Left ventricle myocardium superior (tissue), 1 donor: ENCODE measurements at places on chromosomes 2 and 18.

DNA sequence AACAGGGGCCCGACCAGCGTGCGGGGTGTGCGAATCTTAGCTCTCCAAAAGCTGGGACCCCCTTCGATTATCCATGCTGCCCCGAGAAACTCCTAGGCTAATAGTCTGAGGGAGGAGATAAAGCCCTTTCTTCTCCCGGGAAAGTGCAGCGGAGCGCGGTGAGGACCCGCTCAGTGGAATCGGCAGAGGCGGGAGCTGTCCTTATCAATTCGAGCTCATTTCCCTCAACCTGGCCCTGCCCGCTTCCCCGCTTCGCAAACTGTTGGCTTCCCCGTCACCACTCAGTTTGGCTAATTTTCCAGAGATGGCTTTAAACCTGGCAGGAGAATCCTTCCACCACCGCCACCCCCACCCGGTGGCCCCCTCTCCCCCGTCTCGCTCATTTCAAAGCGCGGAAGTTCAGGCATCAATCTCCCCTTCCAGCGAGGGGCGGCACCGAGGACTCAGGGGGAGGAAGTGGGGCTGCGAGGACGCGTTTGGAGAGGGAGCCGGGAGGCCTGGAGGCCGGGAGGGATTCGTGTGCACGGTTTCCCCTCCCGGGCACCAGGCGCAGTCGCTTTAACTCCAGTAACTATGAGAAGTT, 1.6 kb downstream of the KLHL14 start:
- DNase-seq, result no peak

GRCh38 chr2:201883606-201884369, 77.5 kb downstream of the CDK15 start:
- peak; percentile 76 for DNase-seq

- no peak for DNase-seq
Observed at GRCh38 chr18:10230072-10230471, 224.4 kb upstream of the APCDD1 start.

GRCh38 chr2:200199576-200200263, 106.8 kb upstream of the SPATS2L start:
- DNase-seq, result no peak

- DNase-seq, result no peak
Observed at GRCh38 chr2:122007577-122007976, 252.1 kb downstream of the TSN start.

DNA sequence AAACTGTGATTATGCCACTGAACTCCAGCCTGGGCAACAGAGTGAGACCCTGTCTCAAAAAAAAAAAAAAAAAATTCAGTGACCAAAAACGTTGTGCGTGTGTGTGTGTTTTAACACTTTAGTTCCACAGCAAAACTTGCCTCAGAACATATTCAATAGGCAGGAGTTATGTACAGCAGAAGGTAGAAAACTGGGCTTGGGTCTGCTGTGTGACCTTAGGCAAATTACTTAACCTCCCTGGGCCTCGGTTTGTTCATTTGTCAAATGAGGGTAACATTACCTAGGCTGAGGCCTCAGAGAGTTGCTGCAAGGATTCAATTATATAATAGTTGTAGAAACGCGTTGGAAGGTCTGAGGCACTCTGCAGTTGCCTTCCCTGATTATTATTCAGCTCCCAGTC, 10.3 kb upstream of the SCG2 start:
- DNase-seq, result no peak

DNA sequence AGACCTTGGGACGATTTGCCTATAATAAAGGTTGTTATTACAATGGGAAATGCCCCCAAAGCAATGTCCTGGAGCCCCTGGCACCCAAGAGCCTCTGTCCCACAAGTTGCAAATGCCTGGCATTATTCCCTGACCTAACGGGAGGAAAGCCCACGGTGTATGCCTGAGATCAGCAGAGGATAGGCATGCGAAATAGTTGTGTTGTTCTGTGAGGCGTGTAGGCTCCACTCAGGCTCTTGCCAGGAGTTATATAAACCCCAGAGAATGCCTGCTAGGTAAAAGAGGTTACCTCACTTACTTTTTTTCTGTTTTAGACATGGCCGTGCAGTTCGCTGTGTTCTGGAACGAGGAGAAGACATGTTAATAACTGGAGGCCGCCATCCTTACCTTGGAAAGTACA, 52.1 kb downstream of the AOX1 start:
- DNase-seq, result no peak

- DNase-seq, result no peak
Observed at GRCh38 chr2:1951586-1951985, 207.3 kb upstream of the PXDN start.

DNA sequence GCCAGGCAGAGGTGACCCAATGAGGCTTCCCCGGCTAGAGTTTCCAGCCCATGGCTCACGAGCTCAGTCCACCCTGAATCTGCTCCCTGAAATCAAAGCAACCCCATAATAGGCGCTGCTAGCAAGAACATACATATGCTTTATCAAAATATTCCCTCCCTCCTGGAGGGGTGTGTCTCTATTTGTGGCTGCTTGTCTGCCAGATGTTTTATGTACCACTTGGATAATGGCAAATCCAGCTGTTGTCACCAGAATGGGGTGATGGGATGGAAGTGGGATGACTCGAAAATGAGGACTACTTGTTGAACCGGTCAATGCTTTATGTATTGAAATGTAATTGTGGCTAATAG, 152.0 kb downstream of the GALNT14 start:
- no peak for DNase-seq

- DNase-seq, result no peak
Observed at GRCh38 chr2:401019-401679, 113.3 kb upstream of the ALKAL2 start.

- no peak for DNase-seq
Observed at GRCh38 chr2:196229013-196229412, 57.6 kb upstream of the STK17B start.

DNA sequence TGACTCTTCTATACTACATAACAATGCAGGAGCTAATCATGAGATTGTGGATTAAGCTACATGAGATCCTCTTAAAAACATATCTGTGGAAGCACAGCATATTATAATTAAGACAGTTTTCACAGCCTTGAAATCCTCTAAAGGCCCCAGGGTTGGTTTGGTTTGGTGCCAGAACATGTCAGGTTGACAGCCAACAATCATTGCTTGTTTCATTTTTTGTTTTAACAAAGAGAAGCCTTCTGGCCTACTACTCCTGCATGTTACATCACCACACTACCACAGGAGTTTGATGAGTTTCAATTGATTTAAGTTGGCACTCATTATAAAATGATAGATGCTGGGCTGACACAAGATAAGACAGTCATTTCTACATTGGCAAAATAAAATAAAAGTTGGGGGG, 255.9 kb upstream of the ERBB4 start:
- DNase-seq, result no peak

- DNase-seq, result no peak
Observed at GRCh38 chr2:236170590-236171165, 2.5 kb upstream of the GBX2 start.

DNA sequence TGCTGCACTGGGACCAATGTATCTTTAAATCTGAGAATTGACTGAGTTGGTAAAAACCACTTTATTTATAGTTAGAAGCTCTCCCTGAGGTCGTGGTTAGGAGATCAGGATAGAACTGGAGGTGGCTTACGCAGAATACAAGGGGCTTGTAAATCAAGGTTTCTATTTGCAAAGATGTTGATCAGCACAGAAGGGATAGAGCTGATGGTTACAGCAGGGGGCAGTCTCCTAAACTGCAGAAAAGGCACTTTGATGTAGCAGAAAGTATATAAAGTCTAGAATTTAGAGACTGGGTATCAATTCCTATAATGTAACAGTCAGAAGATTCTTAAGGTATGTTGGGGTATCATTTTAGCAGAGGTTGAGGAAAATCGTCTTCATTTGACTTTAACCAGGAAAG, 25.2 kb upstream of the ACVR1 start:
- DNase-seq, result no peak

- no peak for DNase-seq
Observed at GRCh38 chr2:132729522-132729921, 59.5 kb upstream of the LYPD1 start.

DNA sequence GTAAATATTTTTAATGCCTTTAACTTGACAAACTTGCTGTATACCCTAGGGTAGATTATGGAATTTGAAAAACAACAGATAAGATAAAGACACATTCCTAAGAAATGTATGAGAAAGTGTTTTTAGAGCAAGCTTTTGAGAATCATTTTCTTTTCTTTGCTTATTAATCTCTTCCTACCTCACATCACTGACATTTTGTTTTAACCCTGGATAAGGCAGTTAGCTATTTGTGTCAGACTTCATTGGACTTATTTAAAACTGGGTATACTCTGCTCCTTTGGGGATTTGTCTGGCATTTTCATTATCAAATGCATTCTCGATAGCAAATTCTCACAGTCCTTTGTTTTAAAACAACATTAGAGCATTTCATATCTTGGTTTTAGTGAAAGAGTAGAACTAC, 17.2 kb downstream of the EML4 start:
- DNase-seq, result no peak

DNA sequence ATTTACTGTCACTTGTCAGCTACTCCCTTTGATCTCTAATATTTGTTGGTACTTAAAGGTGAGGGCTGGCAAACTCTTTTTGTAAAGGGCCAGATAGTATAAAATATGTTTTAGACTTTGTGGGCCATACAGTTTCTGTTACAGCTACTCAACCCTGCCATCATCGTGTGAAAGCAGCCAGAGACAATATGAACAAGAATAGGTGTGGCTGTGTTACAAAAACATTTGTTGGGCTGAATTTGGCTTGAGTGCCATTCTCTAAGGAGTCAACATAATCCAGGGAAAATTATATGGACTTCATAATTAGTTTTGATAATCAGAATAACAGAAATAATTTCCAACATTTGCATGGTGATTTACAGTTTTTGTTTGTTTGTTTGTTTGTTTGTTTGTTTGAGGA, 190.6 kb downstream of the LTBP1 start:
- DNase-seq, result no peak

GRCh38 chr2:197804758-197805714, 643 bp downstream of the PLCL1 start:
- peak; percentile 54 for DNase-seq

DNA sequence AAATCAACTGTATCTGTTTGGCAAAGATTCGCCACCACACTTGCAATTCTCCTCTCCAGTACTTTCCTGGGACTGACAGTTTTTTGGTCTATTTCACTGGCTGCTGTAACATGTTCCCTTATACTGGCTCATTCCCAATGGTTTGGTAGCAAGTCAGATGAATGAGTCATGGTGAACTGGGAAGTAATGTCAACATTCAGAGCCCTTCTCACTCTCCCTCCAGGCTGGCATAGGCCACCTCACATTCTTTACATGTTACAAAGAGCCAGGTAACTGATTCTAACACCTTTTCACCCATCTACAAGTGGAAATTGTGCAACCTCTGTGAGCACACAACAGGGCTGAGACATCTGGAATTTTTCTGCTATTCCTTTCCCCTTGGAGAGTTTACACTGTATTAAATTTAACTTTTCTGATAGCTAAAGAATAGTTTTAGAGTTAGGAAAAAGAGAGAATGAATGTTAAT, 111.3 kb upstream of the TLK1 start:
- DNase-seq, result no peak

DNA sequence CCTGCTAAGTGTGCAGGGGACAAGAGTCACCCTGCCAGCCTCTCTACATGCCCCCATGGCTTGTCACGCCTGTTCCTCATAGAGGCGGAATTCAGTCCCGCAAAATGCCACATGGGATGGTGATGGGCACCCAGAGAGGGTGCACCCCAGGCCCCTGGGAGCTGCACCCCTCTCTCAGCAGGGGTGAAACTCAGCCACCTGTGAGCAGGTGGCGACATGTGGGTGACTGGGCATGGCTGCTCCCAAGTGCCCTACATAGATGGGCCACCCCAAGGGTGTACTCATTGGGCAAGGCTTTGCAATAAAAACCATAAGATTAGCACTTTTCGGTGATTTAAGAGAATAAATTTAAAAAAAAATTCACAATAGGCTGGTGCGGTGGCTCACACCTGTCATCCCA, 6.3 kb downstream of the HS6ST1 start:
- peak; percentile 19 for DNase-seq

- DNase-seq, result no peak
Observed at GRCh38 chr2:131827481-131828163, 299.9 kb downstream of the CCDC74A start.

DNA sequence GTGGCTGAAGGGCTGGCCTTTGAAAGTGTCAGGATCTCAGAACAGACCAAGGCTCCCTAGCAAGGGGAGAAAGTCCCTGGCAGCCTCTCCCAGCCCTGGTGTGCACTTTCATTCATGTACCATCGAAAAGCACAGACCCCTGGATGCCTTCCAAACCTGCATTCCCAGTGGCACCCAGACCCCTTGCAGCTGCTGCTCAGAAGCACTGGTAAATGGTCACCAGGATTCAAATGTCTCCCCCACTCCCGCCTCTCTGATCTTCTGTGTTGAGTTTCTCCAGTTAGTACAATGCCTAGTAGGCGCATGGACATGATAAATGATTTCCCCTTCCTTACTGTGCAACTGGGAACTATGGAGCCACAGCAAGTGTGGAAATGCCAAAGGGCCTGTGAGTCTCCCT, 180.0 kb downstream of the GLI2 start:
- no peak for DNase-seq
